ENCODE measurements at places on chromosomes 12 and 14.
A peak's percentile ranks its signal among the peaks of the same experiment; 100 is the strongest.

- DNase-seq = no peak
Observed at GRCh38 chr14:44814196-44814595, 147.6 kb downstream of the KLHL28 start.

GRCh38 chr14:45089813-45090212, 5.9 kb downstream of the PRPF39 start:
- DNase-seq = no peak

- no peak for DNase-seq
Observed at GRCh38 chr12:121893961-121894460, 5.4 kb downstream of the PSMD9 start.

DNA sequence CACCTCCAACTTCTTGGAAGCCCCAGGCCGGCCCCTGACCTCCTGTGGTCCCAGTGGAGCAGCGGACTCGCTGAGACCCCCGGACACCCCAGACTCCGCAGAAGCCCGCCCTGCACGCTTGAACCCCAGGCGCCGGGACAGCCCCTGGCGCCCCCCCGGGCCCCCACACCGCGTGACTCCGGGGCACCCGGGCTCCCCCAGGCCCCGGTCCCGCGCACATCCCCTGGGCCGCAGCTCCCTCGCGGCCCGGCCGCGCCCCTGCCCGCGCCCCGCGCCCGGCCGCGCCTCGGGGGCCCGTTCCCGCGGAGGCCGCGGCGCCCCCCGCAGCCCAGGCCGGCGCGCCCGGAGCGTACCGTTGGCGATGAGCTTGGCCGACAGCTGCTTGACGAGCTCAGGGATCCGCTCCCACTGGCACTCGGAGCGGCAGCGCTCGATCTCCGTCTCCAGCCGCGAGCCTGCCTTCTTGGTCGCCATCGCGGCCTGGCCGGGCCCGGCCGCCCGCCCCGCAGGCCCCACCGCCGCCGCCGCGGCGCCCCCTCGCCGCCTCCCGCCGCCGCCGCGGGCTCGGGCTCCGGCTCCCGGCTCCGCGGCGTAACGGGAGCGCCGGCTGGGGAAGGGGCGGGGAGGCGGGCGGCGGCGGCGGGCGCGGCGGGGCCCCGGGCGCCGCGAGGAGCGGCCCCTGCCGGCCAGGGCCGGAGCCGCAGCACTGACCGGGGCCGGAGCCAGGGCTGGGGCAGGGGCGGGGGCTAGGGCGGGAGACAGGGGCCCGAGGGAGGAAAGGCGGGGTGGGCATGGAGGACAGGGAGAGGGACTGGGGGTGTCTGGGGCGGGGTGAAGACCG, at the start of gene TTC7B:
Gene TTC7B, minus strand, starts transcription at position 609 of the 841 bp plus-strand sequence. Its CDS starts 135 bp downstream, at position 474.
- peak; percentile 28 for DNase-seq

DNA sequence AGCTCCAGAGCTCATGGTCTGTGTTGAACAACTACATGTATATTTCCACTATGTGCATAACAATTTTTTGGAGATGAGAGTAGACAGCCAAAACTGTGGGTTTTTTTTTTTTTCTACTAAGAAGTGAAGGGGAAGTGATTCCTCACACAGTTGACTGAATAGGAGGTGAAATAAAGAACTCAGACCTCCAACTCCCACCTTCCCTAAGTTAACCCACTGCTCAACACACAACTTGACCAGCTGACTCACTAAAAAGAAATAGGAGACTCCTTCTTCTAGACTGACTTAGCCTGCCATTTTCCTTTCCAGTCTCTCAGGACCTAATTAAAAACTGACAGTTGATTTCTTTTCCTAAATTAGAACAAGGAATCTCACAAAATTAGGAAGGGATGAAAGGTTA, 1.7 kb downstream of the M6PR start:
- no peak for DNase-seq

GRCh38 chr14:26577711-26578110, 20.1 kb downstream of the NOVA1 start:
- DNase-seq = no peak

- DNase-seq = no peak
Observed at GRCh38 chr14:77970646-77971045, 170.7 kb downstream of the ADCK1 start.

DNA sequence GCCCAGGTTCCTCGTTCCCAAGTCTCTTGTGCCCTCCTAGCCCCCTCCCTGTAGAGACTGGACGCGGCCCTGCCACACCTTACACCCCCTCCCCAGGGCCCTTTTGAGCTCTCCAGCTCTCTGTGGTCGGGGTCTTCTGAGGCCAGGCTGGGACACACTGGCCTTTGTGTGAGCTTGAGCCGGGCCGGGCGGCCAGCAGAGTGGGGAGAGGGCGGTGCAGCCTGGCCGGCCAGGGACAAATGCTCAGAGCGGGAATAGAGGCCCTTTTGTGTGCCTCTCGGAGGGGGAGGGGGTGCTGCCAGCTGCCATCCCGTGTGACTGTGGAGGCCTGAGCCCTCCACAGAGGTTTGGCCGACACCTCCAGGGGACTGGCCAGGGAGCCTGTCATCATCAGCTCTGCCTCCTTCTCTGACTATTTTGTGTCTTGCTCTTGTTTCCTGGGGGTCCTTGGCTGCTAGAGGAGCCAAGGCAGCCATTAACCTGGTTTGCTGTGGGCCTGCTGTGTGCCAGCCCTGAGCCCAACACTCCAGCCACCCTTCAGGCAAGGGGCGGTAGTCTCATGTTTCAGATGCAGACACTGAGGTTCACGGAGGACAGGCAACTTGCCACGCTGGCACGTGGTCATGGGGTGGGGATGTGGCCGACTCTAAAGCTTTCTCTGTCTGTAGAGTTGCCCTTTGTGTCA, 13.6 kb downstream of the FAM222A start:
- DNase-seq = peak; percentile 95

DNA sequence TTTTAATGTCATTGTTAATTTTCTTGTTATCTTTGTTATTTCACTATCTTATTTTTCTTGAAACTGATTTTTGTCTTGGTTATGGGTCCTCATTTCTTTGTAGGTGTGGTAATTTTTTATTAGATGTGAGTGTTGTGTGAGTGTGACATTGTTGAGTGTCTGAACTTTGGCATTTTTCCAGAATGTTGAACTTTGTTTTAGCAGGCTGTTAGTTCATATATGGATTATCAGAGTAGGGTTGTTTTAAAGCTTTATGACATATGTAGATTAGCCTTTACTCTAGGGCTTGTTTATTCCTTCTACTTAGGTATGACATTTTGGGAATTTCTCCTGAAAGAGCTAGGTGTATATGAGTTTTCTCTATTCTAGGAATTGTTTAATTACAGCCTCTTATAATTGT, 103.9 kb downstream of the ARID2 start:
- no peak for DNase-seq

GRCh38 chr14:87430810-87431209, 562.2 kb downstream of the GALC start:
- DNase-seq = no peak

GRCh38 chr14:54516709-54517108, 7.0 kb downstream of the CGRRF1 start:
- DNase-seq = no peak

GRCh38 chr12:98351089-98351488, 164.3 kb upstream of the TMPO start:
- DNase-seq = no peak

- DNase-seq = peak; percentile 98
Observed at GRCh38 chr14:90454041-90455000, 57.5 kb downstream of the CALM1 start.

DNA sequence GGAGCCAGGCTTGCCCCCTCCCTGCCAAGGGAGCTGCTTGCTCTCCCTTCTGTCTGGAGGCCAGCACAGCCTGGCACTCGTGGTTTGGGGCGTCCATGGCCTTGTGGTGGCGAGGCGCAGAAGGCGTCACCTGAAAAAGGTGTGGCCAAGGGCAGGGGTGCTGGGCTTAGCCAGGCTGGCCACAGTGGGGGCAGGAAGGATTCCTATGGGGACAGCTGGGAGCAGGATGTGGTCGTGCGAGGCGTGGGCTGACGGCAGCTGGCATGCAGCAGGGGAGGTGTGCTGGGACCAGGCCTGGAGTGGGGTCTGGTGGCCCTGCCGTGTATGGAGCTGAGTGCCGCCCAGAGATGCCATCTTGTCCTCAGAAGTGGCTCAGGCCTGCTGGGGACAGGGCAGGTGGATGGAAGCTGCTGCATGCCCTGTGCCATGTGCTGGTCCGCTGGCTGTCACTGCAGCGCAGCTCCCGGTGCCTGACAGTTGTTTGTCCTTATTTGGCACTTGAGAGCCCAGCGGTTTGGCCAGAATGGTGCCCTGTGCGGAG, 30.0 kb downstream of the SH2B3 start:
- no peak for DNase-seq

- no peak for DNase-seq
Observed at GRCh38 chr12:130496516-130497120, 158.9 kb downstream of the PIWIL1 start.

DNA sequence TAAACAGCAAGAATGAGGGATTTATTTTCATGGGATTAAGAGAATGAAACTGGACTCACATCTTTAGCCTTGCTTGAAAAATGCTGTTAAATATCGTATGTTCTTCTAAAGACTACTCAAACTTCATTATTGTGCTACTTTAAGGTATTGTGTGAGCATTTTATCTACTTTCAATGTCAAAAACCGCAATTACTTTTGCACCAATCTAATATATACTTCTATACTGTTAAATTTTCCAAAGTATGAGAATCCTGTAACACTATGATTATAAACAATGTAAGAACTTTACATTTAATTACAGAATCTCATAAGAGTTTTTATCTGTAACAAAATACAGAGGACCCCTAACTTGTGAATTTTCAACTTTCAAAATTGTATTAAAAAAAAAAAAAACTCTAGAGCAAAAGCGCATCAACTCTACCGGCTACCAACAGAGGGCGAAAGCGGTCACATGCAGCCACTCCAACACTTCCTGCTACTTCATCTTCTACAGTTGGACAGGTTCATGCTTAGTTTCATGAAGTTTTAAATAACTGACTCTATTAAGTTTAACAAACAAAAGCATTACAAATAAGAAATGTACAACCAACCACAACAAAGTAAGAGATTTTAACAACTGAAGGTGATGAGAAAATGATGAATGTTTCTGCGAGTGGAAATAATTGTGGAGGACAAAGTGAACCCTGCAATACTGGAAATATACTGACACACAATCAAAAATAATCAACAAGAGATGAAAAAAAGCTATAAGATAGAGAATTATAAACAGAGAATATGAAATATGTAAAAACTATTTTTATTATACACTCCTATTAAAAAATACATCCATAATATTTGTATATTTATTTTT, 210.9 kb downstream of the MED13L start:
- no peak for DNase-seq

- no peak for DNase-seq
Observed at GRCh38 chr12:31035226-31035625, 38.4 kb upstream of the DDX11 start.

DNA sequence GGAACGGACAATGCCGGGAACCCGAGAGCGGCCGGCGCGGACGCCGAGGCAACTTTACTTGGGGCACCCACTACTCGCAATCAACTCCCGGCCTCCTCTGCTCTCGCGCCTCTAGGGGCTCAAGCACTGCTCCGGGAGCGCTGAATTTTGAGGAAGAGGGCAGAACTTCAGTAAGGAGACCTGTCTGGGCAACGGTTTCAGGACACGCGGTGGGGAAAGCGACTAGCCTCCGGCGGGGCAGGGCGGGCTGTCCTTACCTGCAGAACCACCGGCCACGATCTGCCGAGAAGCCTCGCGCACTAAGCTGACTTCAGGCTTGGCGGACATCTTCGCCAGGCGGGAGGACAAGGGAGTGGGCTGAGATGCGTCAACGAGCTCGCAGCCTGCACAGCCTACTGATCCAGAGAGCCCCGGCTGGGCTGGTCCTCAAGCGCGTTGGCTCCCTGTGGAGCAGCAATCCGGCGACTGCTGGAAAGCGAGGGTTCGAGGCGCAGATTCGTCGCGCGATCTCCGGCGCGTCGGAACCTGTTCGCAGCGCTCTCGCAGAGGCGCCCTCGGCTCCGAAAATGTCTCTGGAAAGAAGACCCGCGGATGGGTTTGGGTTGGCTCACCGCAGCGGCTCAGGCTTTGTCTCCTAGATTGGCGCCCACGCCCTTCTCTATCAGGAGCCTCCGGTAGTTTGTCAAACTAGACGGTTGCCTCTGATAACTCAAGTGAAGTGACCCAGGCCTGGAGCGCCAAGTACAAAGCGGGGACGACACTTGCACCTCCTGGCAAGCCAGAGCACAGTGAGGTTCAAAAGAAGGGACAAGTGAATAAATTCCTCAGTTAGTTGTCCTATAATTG, at the start of gene SLC25A21:
Gene SLC25A21, minus strand, starts transcription at position 583 of the 846 bp plus-strand sequence.
- DNase-seq = peak; percentile 96

DNA sequence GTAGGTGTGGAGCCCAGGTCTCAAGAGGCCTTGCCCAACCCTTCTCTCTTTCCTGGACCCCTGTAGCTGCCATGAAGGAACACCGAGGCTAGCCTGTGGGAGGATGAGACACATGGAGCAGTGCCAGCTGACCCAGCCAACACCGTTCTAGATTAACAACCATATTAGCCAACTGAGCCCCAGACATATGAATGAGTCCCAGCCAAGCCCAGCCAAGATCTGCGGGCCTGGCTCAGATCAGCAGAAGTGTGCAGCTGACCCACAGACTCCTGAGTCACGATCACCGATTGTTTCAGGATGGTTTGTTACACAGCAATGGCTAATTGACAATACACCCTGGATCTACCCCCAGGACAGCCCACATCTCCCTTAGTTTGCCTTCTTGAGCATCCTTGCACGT, 82.1 kb downstream of the NTF3 start:
- DNase-seq = no peak

GRCh38 chr12:106682594-106683234, 91.8 kb upstream of the RIC8B start:
- no peak for DNase-seq

GRCh38 chr12:68910128-68910527, 22.8 kb downstream of the CPM start:
- DNase-seq = no peak

- DNase-seq = no peak
Observed at GRCh38 chr12:130768120-130768519, 52.0 kb upstream of the RIMBP2 start.

DNA sequence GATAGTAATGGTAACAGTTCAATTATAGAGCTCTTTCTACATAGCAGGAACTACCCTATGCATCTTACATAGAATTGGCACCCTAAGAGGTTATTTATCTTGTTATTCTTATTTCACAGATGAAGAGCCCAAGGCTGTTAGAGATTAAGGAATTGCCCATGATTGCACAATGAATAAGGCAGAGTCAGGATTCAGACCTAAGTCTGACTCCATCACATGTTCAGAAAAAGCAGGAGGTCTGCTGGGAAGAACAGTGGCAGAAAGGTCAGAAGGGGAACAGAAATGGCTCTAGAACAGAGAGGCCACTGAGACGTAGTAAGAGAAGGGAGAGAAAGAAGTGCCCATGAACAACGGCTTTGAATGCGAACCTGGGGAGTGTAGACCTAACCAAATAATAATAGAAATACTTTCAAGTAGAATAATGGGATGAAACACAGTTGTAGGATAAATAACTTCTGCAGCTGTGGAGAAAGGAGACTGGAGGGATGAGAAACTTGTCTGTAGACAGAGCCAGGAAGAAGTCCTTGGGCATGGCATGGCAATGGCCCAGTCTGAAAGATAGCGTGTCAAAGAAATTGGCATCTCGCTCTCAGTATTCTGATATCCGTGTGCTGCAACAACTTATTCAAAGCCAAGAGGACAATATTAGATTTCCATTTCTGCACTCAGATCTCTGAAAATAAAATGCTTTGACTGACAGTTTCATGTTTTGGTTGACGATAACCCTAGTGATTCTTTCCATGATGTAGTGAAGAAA, 17.6 kb downstream of the MYBPC1 start:
- no peak for DNase-seq

GRCh38 chr12:21026302-21026701, 104.7 kb upstream of the SLCO1B1 start:
- no peak for DNase-seq

All from posterior cingulate gyrus (tissue), 11 donors.